ENCODE measurements at places on chromosomes 5 and 9. TPM values are rescaled to one million over a fixed set of nuclear protein-coding genes. Genes with fewer than 3 reads are reported as not detected.

DNA sequence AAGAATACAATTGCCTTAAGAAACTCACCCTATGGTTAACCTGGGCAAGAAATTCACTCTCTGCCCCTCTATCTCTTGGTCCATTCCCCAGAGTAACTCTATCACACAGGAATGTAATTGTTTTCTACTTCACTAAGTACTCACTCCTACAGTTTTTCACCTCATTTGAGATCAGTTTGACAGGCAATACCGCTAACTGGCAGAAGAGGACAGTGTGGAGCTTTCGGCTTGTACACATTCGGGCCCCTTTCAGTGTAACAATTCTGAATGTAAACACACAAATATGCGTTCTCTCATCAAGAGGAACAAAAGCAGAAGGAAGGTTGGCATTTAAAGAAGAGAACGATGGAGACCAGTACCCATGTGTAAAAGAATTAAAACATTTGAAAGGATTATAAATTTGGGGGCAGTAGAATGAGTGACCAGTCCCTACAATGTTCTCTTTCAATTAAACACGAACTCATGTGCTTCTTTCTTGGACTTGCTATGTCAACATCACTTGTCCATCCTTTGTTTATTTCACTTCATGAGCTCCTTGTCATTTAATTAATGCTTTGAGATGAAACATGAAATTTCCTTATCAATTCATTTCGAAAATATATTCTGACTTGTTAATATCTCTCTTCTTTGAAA lies 188.5 kb upstream of the GRAMD2B start:
- peak; percentile 55 for DNase-seq

DNA sequence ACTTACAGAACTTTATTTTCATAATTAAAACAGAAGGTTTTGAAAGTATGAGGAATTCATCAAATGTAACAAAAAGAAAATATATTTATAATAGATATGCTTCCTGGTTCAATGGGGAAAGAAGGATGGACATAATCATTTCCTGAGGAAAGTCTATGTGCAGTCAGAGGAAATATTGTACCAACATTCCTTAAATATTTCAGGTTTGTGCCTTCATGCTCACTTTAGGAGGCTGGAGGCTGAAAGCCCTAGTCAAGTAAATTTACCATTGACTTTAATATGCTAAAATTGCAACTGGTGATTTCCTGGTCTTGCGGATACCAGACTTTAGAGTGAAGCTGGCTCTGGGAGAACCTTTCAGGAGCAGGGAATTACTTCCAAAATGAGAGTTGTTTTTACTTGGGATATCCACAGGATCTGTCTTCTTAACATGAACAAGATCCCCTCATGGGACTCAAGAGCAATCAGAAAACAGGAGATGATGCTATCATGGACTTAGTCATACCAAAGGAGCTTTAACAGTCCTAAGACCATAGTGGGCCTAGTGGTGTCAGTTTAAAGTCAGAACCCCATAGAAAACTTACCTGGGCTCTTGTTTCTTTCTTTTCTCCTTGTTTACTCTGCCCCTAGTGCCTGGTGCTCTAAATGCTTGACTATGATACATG lies 762.8 kb upstream of the GRAMD2B start:
- no peak for DNase-seq

GRCh38 chr5:54178991-54179390 lies 131.4 kb downstream of the ARL15 start:
- no peak for DNase-seq

GRCh38 chr5:64110222-64110621 lies 55.4 kb upstream of the RNF180 start:
- DNase-seq, result no peak

Gene ERGIC1
- total RNA-seq, result 159 TPM

DNA sequence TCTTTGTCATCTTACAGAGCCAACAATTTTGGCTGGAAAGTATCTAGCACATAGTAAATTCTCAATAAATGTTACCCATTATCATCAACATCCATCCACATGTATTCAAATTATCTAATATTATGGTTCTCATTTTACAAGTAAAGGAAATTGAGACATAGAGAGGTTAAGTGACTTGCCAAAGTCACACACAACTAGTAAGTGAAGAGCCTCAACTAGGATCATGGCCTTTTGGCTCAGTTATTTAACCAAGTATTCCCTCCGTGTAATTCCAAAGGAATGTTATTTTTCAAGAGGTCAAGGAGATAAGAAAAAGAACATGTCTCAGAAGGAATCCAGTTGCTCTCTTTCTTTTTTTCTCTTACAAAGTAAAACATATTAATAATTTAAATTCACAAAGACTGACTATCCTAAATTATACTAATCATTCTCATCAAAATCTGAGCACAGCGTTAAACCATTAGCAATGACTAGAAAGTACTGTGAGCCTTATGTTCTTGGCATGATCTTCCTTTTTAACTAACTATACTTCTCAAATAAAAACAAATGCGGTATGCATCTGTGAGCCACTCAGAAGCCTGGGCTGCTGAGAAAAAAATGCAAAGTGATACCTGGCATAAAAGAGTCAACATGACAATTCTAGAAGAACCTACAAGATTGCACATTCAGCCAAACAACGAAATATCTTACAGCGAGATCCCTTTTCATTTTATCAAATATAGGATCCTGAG lies 350.9 kb downstream of the GLIS3 start:
- no peak for DNase-seq

Gene IFNB1
- not detected for total RNA-seq

DNA sequence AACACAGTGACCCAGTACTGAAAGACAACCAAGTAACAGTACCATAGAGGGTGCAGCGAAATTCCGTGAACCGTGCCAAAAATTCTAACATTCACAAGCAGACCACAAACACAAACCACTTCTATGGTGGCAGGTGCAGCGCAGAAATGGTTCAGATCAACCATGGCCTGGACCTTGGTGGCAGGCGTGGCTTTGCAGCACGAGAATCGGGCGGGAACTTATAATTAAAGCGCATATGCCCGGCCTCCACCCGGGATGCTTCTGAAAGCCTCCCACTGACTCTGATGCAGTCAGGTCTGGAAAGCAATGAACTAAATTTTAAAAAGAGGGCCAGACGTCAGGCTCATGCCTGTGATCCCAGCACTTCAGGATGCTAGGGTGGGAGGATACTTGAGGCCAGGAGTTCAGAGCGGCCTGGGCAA lies 68.0 kb upstream of the TBC1D9B start:
- DNase-seq, result no peak

DNA sequence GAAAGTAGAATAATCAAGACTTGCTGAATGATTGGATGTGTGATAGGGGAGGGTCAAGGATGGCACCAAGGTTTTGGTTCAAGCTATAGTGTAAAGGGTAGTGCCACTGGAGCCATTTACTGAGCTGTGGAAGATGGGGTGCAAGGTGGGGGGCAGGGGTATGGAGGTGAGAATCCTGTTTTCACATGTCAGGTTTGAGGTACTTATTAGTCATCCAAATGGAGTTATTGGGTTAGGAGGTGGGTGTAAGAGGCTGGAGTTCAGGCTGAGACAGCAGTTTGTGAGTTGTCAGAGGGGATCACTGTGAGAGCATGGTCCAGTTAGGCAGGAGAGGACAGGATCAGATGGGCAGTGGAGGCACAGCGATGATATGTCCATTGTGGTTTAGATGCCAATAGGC lies 8.9 kb downstream of the PCBD2 start:
- no peak for DNase-seq

Gene ZFP37
- total RNA-seq, result not detected

DNA sequence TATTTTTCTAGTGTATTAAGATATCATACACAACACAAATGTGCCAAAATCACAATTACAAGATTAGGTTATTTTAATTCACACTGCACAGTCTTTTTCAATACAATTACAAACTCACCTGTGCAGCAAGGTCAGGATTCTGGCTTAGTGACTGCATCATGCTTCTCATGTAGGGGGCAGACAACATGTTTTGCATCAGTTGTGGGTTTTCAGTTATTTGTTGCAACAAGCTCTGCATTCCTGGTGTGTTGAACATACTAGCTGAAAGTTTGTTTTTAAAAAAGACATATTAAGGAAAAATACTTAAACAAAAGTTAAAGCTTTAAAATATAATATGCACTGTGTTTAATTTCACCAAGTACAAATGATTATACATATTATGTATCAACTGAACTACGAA lies 38.7 kb downstream of the UBQLN1 start:
- no peak for DNase-seq

Gene LPAR1
- total RNA-seq, result not detected

Gene TNFSF15
- 5.2 TPM for total RNA-seq

GRCh38 chr5:149930043-149930748 lies 14.4 kb downstream of the PDE6A start:
- no peak for DNase-seq

GRCh38 chr9:131361202-131361833 lies 32.6 kb upstream of the PRRC2B start:
- DNase-seq, result peak; percentile 88

DNA sequence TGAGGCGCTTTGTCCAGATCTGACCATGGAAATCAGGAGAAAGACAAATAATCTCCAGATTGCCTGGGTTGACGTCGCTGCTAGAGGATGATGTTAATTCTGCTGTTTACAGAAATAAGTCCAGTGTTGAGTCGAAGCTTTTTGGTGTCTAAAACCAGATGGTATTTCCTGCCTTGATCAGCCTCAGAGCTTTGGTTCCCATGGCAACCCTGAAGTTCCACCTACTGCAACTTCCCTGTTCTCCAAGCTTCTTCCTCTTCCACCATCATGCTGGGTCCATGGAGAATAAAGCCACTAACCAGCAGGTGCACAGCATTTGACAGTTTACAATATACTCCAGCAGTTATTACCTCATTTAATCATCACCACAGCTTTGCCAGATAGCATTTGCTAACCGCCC lies 18.0 kb upstream of the GABBR2 start:
- no peak for DNase-seq

Gene LMX1B
- total RNA-seq, result not detected

GRCh38 chr9:20009606-20010005 lies 220.8 kb upstream of the SLC24A2 start:
- DNase-seq, result no peak

GRCh38 chr5:92992073-92992472 lies 588.9 kb downstream of the NR2F1-AS1 start:
- no peak for DNase-seq

DNA sequence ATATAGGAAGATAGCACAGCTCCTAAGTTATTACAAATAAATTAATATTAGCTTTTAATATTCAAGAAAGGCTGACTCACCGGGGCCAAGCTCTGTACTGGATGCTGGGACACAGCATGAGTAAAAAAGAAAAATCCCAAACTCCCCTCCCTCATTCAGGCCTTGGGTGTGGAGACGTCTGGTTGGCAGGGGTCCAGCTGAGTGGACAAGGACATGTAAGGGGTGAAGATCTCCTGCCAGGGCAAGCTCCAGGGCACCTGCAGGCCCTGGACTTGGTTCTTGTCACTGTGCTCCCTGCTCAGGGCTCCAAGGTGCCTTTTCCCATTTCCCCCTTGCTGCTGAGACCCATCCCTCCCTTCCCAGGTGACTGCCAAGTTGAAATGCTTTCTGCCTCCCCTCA lies 388.5 kb downstream of the ENC1 start:
- no peak for DNase-seq

GRCh38 chr5:17694914-17695313 lies 60.7 kb downstream of the TAF11L14 start:
- DNase-seq, result no peak
